Germinal center (tissue), 1 donor: ENCODE measurements at places on chromosomes 16 and 17.

DNA sequence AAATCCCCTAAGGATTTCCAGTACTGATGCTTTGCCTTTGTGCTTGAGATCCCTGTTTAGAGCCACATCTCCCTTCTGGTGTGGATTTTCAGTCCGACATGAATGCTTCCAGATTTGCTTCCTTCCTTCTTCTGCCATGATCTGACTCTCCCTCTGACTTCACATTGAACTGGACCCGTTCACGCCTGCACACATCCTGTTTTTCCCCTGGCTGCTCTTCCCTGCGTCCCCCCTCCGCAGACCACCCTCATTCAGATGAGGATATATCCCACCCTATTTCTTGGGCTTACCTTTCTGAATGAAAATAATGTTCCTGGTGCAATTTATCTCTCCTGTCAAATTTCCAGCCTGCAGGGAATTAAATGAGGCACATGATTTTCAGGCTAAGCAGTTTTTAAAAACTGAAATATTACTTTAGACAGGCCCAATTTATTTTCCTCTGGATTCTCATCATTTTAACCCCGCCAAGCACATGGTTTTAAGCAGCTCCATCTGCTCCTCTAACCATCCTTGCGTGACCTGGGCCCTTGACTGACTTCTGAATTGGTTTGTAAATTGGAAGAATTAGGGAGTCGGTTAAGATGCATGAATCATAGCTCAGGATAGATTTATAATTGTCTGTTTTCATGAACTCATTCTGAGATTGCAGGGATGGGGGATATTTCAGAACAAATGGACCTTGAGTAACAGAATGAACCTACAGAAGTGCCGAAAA lies 59.2 kb downstream of the BMERB1 start:
- no peak for DNase-seq

DNA sequence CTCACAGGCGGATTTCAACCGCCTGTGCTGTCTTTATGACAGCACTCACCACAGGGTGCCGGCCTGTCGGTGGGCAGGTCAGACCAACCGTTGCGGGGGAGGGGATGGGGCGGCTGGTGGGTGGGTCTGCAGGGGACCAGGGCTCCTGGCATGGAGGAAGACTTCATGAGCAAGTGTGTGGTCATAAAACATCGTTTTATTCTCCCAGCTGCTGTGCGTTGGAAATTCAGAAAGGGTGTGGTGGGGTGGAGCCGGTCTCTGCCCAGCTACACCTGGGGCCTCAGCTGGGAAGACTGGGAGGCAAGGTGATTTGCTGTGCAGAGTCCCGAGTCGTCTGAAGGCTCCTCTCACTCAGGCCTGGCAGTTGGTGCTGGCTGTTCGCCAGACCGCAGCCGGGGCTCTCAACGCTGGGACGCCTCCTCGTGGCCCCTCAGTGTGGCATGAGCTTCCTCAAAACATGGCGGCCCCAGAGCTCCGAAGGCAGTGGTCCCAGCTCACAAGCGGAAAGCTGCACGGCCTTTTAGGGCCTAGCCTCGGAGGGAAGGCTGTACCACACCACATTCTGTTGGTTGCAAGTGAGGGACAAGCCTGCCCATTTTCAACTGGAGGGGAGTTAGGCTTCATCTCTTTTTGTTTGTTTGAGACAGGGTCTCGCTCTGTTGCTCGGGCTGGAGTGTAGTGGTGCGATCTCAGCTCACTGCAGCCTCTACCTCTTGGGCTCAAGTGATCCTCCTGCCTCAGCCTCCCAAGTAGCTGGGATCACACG lies 45.8 kb upstream of the GSE1 start:
- DNase-seq, result no peak

DNA sequence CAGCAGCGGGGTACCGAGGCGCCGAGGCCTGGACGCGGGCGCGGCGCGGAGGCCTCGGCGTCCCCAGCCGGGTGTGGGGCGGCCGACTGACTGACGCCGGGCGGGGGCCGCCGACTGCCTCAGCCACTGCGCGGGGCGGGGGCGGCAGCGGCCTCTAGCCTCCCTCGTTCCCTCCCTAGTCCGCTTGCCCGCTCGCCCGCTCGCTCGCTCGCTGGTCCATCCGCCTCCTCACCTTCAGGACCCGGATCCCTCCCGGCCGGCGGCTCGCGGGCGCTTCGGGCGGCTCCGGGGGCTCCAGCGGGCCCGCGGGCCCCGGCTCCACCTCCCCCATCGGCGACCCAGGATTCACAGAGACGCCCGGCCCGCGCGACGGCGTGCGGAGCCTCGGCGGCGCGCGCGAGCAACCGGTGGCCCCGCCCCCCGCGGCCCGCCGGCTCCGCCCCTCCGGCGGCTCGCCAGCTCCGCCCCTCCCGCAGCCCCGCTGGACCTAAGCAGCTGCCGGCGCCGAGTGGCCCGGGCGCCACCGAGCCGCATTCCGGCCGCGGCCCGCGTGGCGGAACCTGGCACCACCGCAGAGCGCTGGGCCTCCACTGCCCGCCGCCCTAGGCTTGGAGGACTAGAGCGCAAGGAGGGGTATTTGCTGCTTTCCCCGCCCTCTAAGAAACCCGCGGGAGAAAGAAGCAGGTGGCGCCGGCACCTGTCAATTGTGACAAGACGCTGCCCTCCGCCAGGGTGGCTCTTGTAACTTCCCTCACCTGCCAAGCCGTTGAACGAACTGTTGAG lies 773 bp downstream of the PHLPP2 start:
- DNase-seq, result peak; percentile 91

DNA sequence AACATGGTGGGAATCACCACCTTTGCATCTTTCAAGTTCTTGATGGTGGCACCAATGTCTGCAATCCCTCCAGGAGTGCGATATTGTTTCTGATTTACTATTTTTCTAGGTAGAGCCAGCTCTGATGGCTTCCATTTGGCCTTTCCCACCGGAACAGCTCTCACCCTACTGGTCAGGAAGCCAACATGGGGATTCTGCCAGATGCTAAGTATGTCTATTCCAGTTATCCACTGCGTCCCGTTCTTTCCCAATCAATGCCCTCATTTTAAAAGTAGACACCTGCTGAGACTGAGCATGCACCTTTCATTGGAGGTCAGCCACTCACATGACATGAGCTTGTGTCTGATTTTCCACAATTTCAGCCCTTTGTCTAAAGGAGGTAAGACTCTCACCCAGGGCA lies 23.5 kb downstream of the ZZEF1 start:
- no peak for DNase-seq

GRCh38 chr16:4319454-4320421 lies 3.9 kb downstream of the GLIS2 start:
- no peak for DNase-seq

- DNase-seq, result no peak
Measured at GRCh38 chr17:65750631-65751115, 189.2 kb upstream of the AXIN2 start.

- DNase-seq, result no peak
Measured at GRCh38 chr17:47820033-47820789, 1.4 kb downstream of the OSBPL7 start.

DNA sequence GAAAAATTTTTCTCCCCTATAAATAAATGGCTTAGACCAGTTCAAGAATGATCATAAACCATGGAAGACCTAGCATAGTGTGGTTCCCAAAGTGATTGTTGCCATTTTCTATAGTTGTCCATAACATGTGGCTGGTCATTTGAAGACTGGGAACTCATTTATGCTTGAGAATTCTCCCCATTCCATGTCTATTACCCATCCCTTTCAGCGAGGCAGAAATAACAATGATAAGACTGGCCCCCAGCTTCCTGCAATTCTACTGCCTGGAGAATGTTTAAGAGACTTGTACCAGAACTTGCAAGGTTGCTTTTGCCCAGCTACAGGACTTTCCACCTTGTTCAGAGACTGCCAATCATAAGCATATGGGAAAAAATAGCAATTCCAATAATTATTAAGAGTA lies 146.5 kb upstream of the CDH11 start:
- no peak for DNase-seq

- DNase-seq, result no peak
Measured at GRCh38 chr17:15185625-15185991, 79.5 kb downstream of the PMP22 start.

- DNase-seq, result no peak
Measured at GRCh38 chr17:48255759-48256158, 148.2 kb downstream of the SNX11 start.

GRCh38 chr17:78343187-78343542 lies 16.7 kb downstream of the SOCS3 start:
- no peak for DNase-seq

DNA sequence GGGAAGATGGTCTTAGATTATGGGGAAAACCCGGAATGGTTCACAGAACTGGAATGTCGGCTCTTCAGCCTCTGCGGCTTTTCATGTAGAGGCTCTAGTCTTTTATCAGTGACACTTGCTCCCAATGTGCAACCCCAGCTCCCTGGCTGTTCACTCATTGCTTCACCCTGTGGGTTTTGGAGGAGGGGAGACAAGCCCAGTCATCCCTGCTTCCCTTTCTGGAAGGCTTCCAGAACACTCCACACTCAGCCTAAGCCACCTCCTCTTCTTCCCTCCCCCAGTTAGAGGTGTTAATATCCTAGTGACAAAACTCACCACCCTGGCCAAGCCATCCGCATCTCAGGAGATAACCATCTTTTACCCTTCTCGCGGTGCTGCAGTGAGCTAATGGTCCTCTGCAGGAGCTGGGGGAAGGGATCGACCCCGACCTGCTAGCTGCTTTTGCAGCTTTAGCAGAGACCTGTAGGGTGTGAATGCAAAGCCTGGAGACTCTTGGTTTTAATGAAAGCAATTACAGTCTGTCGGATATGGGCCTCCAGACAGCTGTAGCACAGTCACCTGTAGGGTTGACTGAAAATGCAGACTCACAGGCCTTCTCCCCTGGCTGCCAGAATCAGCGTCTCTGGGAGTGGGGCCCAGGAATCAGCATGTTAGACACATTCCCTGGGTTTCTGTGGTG lies 24.3 kb upstream of the LASP1NB start:
- DNase-seq, result no peak

DNA sequence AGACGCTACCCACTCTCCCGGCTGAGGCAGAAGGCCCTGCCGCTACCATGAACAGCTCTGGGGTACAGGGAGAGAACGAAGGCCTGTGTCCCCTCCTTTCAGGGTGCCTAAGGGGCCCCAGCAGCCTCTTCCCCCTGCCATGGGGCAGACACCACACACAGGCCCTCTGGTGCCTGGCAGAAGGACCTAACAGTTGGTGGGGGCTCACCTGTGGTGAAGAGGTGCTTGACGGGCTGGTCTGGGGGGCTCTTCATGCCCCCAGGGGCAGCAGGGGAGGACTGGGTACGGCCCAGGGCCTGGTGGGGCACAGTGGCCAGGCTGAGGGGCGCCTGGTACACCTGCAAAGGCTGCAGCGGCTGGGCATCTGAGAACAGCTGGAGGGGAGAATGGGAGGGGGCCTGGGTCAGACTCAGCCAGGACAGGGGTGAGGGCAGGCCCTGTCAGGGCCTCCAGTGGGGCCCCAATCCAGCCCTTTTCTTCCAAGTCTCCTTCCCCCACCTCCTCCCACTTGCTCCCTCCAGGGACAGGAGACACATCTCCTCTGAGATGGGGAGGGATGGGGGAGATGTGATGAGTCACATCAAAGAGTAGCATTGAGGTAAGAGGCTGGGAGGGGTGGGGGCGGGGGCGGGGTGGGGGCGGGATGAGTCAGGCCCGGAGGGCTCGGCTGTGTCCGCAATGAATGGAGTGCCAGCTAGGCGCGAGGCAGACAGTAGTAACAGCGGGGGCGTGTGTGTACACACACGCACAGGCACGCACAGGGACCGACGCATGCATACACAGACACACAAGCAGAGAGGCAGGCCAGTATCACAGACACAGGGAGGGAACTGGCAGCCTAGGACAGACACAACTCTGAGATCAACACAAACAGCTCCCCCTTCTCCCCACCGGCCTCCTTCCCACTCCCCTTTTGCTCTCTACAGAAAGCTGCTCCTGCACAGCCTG lies 16.1 kb downstream of the G6PC3 start:
- no peak for DNase-seq

GRCh38 chr16:67164599-67165061 lies at the start of gene HSF4:
Gene HSF4 (plus strand): TSS chr16:67164745. CDS start chr16:67164812, 67 bp downstream.
- DNase-seq, result no peak

GRCh38 chr16:84658690-84659089 lies 10.4 kb downstream of the KLHL36 start:
- no peak for DNase-seq

DNA sequence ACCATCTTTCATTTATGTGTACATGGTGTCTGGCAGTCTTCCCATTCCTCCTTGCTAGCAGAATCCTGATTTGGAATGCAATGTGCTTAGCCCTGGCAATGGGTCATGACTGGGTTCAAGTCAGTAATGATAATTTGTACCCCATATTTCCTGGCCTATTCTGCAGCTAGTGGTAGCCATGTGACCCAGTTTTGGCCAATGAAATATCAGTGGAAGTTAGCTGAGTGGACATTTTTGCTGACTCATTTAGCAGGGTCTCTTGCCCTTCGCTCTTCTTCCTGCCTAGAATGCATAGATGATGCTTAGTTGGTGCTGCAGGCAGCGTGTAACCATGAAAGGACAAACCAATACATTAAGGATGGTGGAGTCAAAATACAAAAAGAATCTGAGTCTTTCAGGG lies 78.8 kb upstream of the AKTIP start:
- DNase-seq, result no peak

DNA sequence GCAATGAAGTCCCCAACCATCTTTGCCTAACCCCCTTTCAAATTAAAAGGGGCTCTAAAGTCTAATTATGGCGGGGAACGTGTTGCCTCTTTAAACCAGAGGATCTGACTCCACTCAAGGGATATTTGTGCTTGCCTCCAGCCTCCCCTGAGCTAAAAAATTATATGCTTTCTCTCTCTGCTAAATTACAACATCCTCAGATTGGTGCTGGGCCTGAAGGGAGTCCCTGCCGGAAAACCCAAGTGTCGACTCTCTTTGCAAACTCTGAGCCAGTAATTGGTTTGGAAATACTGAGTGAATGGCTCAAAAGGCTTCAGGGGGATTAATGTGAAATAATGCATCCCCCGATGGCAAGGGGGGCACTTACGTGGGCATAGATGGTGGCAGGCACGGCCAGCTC lies 208.5 kb upstream of the TNRC6C start:
- DNase-seq, result no peak
